CD4-positive, alpha-beta memory T cell (primary cell): ENCODE measurements at places on chromosomes 16 and 17. TPM values are rescaled to one million over a fixed set of nuclear protein-coding genes. Genes with fewer than 3 reads are reported as not detected.
A peak's percentile ranks its signal among the peaks of the same experiment; 100 is the strongest.

The TSPAN10 gene
- 1.2 TPM for total RNA-seq

The SAP30BP gene
- total RNA-seq: 115 TPM

DNA sequence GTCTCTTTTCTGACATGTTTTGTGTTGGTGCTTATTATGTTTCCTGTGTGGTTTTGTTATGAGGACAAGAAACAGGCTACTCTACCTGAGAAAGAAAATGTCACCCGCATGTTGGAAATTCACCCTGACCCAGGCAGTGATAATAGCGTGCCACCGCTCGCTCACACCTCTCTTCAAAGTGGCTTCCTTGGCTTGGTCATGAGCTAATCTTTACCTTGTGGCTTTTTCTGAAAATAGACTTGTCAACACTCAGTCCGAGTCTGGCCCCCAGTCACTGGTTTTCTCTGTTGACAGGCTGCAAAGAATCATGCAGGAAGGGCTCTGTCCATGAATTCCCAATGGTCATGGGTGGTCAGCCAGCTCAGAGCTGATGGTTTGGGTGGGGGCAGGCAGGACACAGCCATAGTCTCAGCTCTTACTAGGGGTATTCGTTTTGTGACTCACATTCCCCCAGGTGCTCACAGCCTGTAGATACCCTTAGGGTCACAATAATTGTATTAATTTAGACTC, 121.3 kb upstream of the CACNG5 start:
- H3K27ac ChIP-seq: no peak overlapping the region
- H3K4me1 ChIP-seq: peaks cover 12% of the 10 kb centered on the region
- DNase-seq: no peak

DNA sequence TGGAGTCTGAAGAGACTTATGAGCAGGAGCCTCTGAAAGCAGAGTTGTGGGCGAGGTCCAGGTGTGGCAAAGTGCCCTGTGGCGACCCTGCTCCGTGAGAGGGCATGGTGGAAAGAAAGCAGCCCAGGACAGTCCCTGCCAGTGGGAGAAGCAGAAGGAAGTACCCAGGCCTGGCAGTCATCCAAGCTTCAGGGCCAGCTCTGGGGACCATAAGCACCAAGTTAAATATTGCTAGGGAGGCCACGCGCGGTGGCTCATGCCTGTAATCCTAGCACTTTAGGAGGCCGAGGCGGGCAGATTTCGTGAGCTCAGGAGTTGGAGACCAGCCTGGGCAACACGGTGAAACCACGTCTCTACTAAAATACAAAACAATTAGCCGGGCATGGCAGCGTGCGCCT, 4.9 kb upstream of the ASGR1 start:
- no peaks in the 10 kb centered on the region for H3K36me3 ChIP-seq
- H3K4me3 ChIP-seq: no peak overlapping the region
- no peak for DNase-seq
- no peak overlapping the region for H3K27ac ChIP-seq
- H3K4me1 ChIP-seq: no peaks in the 10 kb centered on the region
- H3K27me3 ChIP-seq: no peaks in the 10 kb centered on the region

The GPR139 gene
- not detected for total RNA-seq

- H3K27me3 ChIP-seq: peaks cover 3% of the 10 kb centered on the region
- no peaks in the 10 kb centered on the region for H3K36me3 ChIP-seq
- no peak overlapping the region for H3K27ac ChIP-seq
- DNase-seq: peak; percentile 51
- peak overlapping the region; percentile 45 for H3K4me3 ChIP-seq
Measured at GRCh38 chr16:89574681-89575246, 794 bp upstream of the CPNE7 start.

The NT5C3B gene
- 20.9 TPM for total RNA-seq

The ASGR2 gene
- not detected for total RNA-seq

The P2RX5 gene
- total RNA-seq: 13.8 TPM

DNA sequence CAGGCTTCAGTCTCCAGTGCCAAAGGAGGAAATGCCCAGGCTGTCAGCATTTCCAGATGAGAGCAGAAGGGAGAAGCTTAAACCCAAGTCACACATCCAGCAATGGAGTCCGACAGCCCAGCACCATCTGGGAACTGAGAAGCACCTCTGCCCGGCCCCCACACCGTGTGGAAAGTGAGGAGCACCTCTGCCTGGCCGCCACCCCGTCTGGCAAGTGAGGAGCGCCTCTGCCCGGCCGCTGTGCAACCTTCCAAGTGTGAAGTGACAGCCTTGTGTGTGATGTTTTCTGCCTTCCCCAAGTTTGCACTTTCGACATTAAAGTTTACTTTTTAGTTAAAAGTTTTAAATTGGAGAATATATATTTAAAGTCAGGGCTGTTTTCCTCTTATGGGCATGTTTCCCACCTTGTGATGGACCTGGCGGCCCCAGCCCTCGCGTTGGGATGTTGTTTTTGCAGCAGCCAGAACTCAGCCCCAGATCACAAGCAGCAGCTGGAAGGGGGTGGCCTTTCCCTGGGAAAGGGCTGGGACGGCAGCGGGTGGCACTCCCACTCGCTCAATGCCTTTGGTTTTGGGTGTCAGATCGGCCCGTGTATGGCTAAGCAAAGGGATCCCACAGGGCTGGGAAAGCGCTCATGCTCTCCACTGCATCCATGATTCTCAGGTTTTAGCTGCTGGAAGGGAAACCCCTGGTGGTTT, 7.2 kb downstream of the CCDC137 start:
- H3K27ac ChIP-seq: no peak overlapping the region
- no peaks in the 10 kb centered on the region for H3K27me3 ChIP-seq
- peaks cover 28% of the 10 kb centered on the region for H3K36me3 ChIP-seq
- no peak for DNase-seq
- no peak overlapping the region for H3K4me3 ChIP-seq
- no peaks in the 10 kb centered on the region for H3K4me1 ChIP-seq

- peaks cover 34% of the 10 kb centered on the region for H3K36me3 ChIP-seq
- no peaks in the 10 kb centered on the region for H3K27me3 ChIP-seq
- peaks cover 10% of the 10 kb centered on the region for H3K4me1 ChIP-seq
- no peak overlapping the region for H3K4me3 ChIP-seq
Measured at GRCh38 chr16:4700380-4700996, 7.1 kb downstream of the NUDT16L1 start.

DNA sequence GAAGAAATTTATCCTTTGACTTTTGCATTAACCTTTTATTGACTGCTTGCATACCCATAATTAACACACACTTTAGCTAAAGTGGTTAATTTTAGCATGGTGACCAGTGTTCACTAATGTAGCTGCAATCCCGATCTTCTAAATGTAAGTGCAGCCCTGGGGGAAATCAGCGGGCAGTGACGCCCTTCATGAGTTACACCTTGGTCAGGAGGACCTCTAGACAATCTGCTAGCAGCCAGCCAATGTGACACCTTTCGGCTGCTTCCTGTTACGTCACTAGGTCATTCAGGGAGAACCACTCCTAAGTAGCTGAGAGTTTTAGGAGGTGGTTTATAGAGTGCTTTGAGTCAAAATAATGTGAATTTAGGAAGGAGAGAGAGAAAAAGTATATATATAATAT, 180.5 kb downstream of the IRX3 start:
- H3K27me3 ChIP-seq: no peaks in the 10 kb centered on the region
- no peak overlapping the region for H3K27ac ChIP-seq
- H3K4me1 ChIP-seq: no peaks in the 10 kb centered on the region
- H3K4me3 ChIP-seq: no peak overlapping the region
- H3K36me3 ChIP-seq: no peaks in the 10 kb centered on the region

- peaks cover 15% of the 10 kb centered on the region for H3K27me3 ChIP-seq
- H3K27ac ChIP-seq: no peak overlapping the region
- DNase-seq: no peak
- H3K4me3 ChIP-seq: no peak overlapping the region
Measured at GRCh38 chr17:81802048-81802758, 1.7 kb upstream of the GCGR start.

DNA sequence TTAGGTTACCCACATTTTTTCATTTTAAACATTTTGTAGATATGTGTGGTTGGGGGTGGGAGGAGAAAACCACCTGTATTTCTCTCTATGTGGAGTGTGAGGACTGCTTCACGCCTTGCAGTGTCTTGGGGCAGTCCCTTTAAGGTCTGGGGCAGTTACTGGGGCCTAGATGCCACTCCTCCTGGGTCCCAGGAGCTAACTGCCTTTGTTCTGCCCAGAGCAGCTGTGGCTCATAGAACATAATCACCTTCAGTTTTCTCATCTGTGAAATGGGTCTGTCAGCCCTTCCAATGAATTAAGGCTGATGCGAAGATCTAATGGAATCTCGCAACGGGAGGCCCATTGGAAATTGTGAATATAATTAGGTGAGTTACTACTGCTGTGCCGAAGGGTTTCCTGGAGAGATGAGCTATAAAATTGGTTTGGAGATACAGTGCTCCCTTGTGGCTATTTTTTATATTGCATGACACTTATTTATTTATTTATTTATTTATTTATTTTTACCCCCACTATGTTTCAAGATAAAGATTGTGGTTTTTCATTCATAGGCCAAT, 22.9 kb downstream of the DHRS7C start:
- no peak overlapping the region for H3K4me3 ChIP-seq
- no peaks in the 10 kb centered on the region for H3K36me3 ChIP-seq
- no peak for DNase-seq
- H3K27ac ChIP-seq: no peak overlapping the region
- H3K4me1 ChIP-seq: no peaks in the 10 kb centered on the region

GRCh38 chr17:75032720-75033280, 14.0 kb downstream of the ATP5PD start:
- no peaks in the 10 kb centered on the region for H3K36me3 ChIP-seq
- peak overlapping the region; percentile 20 for H3K4me3 ChIP-seq
- H3K27ac ChIP-seq: peak overlapping the region; percentile 70
- peaks cover 57% of the 10 kb centered on the region for H3K4me1 ChIP-seq

- H3K4me3 ChIP-seq: no peak overlapping the region
- H3K4me1 ChIP-seq: no peaks in the 10 kb centered on the region
- no peak overlapping the region for H3K27ac ChIP-seq
- no peak for DNase-seq
- H3K36me3 ChIP-seq: no peaks in the 10 kb centered on the region
Measured at GRCh38 chr16:6961704-6962103, 370.9 kb upstream of the RBFOX1 start.

DNA sequence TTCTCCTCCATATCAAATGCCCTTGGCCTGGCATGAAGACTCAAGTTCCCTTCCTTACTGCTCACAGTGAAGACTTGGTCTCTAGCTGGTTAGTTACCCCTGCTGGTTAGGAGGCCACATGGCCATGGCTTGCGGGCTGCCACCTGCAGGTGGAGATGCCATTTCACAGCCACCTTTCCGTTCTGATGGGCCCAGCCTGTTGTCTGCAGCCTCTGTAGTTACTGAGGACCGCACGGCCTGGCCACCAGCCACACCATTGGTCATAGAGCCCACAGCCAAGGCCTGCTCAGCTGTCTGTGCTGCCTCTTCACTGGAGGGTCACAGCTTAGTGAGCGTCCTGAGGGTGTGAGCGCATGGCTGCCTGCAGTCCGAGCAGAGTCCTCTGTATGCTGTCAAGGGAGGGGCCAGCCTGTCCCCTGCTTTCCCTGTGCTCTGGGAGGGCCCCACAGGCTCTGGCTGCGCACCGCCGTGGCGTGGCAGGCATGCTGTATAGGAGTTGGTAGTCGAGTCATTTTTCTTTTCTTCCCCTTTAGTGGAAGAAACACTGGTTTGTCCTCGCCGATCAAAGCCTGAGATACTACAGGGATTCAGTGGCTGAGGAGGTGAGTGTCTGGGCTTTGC, 59.2 kb downstream of the PLD6 start:
- no peak overlapping the region for H3K4me3 ChIP-seq
- DNase-seq: peak; percentile 21
- H3K27me3 ChIP-seq: no peaks in the 10 kb centered on the region
- H3K4me1 ChIP-seq: peaks cover 12% of the 10 kb centered on the region
- no peak overlapping the region for H3K27ac ChIP-seq
- peaks cover 70% of the 10 kb centered on the region for H3K36me3 ChIP-seq

DNA sequence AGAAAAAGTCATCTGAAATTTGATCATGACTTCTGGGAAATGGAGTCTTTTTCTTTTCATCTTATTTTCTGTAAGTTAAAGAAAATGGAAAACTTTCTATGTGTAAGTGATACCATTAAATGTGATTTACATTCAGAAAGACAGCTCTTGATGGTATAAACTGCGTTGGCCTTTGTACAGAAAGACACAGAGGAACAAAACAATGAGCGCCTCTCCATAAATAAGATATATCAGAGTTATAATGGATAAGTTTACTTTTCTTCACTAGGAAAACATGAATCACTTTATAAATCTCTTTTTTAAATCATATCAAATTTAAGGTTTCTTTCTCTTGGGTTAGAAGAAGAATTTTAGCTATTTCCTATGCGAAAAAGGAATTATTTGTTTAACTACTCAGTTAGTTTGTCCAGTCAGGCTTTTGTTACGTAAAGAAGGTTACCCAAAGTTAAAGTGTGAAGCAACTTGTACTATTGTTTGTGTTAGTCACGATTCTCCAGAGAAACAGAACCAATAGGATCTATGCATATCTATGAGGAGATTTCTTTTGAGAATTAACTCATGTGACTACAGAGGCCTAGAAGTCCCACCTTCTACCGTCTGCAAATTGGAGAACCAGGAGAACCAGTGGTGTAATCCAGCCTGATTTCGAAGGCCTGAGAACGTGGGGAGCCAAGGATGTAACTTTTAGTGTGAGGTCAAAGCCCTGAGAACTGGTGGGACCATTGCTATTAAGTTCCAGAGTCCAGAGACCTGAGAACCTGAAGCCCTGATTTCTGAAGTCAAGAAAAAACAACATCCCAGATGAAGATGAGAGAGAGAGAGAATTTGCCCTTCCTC, 295.4 kb upstream of the KCNJ16 start:
- H3K27ac ChIP-seq: no peak overlapping the region
- no peaks in the 10 kb centered on the region for H3K36me3 ChIP-seq
- no peaks in the 10 kb centered on the region for H3K4me1 ChIP-seq
- DNase-seq: no peak
- H3K4me3 ChIP-seq: no peak overlapping the region
- no peaks in the 10 kb centered on the region for H3K27me3 ChIP-seq

DNA sequence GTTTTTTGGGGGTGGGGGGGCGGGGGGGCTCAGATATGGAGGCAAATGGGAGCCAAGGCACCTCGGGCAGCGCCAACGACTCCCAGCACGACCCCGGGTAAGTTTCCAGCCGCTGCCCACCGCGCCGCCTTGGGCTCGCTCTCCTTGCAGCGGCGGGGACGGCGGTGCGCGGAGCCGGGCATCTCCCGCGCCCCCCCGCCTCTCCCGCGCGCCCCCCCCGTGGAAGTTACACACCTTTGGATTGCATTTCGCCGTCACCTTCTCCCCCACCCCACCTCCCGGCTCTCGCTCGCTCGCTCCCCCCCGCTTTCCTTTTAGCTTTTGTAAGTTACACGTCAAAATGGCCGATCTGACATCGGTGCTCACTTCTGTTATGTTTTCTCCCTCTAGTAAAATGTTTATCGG, 387 bp downstream of the MSI2 start:
- no peaks in the 10 kb centered on the region for H3K27me3 ChIP-seq
- H3K27ac ChIP-seq: peak overlapping the region; percentile 65
- peaks cover 43% of the 10 kb centered on the region for H3K4me1 ChIP-seq
- peak; percentile 43 for DNase-seq
- peak overlapping the region; percentile 62 for H3K4me3 ChIP-seq

GRCh38 chr16:8959921-8960787, 3.6 kb downstream of the USP7 start:
- DNase-seq: peak; percentile 44
- peaks cover 76% of the 10 kb centered on the region for H3K4me1 ChIP-seq
- no peaks in the 10 kb centered on the region for H3K27me3 ChIP-seq
- peak overlapping the region; percentile 53 for H3K27ac ChIP-seq
- H3K36me3 ChIP-seq: no peaks in the 10 kb centered on the region

The GPRC5C gene
- total RNA-seq: not detected

GRCh38 chr17:11928436-11928835, 68.8 kb downstream of the ZNF18 start:
- H3K4me1 ChIP-seq: no peaks in the 10 kb centered on the region
- no peak overlapping the region for H3K27ac ChIP-seq
- H3K4me3 ChIP-seq: no peak overlapping the region
- peaks cover 3% of the 10 kb centered on the region for H3K27me3 ChIP-seq
- H3K36me3 ChIP-seq: no peaks in the 10 kb centered on the region

GRCh38 chr16:86100205-86101136, 201.5 kb downstream of the IRF8 start:
- H3K27ac ChIP-seq: no peak overlapping the region
- no peaks in the 10 kb centered on the region for H3K27me3 ChIP-seq
- no peak overlapping the region for H3K4me3 ChIP-seq
- no peak for DNase-seq
